ENCODE measurements at places on chromosomes 2 and 18.

DNA sequence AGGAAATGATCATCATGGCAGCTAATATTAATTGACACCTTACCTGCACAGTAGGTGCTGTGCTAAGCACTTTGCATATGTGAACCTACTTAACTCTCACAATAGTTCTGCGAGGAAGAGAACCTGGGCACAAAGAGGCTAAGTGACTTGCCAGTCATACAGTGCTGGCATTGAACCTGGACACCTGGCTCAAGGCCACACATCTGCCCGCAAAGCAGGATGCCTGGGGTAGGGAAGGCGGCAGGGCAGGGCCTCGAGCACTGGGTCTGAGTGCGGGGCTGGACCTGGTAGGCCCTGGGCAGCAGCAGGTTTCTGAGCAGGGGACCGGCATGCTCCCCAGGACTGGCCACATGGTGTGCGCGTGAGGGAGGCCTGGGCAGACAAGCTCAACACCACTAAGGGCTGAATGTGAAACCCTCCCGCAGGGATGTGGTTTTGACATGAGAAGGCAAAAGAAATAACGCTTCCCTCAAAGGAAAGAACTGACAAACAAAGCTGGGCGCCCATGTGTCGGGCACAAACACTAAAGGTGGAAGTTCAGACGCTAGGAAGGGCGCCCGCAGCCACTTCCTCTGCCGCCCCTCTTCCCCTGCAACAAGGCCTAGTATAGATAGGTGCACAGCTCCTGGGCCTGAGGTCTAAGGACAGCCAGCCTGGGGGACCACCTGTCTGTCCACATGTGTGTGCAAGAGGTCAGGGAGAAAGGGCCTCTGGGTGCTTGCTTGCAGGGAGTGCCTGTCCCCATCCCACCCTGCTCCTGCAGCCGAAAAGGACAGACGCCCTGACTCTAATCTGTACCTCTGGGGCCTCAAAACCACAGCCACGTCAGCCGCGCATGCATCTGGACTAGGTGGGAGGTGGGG is 92.5 kb downstream of the ZFP36L2 start:
- DNase-seq, result no peak

DNA sequence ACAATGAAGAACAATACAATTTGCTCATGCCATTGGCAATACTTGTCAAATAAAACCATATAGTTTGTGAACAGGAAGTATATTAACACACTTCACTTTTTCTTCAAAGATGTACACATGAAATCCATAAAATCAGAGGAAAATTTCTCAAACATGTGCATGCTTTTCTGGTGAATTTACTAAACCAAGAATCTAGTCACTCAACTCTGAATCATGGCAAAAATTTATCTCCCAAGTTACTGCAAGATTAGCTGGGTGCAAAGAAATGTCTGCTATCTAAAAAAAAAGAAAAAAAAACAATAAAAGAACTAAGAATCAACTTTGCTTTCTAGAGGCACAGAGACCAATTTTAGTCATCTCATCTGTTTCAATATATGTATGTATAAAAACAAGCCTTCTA is 419.2 kb downstream of the NR4A2 start:
- no peak for DNase-seq

DNA sequence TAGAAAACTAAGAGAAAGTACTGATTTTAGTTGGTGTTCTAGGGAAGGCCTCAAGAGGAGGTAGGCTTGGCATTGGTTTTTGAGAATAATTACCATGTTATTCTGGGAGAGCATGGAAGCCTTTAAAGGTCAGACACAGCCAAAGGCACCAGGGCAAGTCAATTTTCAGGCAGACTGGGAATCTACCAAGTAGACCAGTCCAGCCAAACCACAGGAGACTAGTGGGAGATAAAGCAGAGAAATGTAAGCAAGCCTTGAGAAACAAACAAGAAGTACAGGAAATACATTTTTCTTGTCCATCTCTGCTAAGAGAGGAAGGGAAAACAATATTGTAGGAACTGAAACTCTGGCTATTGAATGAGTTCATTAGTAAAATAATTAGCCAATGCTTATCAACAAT is 5.5 kb upstream of the CCDC68 start:
- DNase-seq, result no peak

DNA sequence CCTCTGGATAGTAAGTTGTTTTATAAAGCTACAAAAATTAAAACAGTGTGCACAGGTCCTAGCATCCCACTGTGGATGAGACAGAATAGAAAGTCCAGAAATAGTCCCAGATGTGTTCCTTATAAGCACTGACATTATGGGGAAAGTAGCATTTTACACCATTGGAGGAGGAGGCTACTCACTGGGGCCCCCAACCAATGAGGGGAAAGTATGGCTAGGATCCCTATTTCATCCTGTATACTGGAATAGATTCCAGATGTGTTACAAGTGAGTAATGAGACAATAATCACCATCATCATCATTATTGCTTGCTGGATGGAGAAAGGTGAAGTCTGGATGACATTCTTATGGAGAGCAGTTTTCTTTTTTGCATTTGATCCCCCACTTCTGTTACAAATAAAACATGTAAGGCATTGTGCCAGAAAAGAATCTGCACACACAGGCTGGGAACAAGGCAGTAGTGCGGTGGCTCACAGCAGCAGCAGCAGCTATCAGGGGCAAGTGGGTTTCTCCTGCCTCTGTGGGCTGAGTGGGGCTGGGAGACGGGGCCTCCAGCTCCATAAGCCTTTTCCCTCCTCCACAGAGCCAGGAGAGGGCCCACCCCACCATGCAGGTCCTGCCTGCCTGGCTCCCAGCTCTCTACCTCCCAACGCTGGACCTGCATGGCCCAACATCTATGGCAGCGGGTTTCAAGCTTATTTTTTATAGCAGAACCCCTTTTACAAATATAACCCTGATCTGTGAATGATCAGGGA is 5.0 kb downstream of the ARID5A start:
- DNase-seq, result no peak

DNA sequence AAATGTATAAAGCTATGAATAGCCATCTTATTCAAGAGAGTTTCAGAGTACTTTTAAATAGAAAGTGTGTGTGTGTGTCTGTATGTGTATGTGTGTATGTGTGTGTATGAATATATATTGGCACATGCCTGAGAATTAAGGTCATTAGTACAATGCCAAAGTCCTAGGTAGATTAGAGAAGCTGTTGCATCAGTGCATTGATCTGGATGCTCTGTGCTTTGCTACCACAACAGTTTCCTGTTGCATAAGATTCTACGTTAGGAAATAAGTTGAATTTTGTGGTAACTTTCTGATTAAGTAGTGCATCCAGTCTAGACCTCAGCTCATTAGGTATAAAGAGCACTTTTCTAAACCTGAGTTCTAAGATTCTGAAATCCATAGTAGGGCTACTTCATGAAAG is 1102.8 kb upstream of the KLHL29 start:
- no peak for DNase-seq

- no peak for DNase-seq
Measured at GRCh38 chr18:52888014-52888413, 548.0 kb downstream of the DCC start.

DNA sequence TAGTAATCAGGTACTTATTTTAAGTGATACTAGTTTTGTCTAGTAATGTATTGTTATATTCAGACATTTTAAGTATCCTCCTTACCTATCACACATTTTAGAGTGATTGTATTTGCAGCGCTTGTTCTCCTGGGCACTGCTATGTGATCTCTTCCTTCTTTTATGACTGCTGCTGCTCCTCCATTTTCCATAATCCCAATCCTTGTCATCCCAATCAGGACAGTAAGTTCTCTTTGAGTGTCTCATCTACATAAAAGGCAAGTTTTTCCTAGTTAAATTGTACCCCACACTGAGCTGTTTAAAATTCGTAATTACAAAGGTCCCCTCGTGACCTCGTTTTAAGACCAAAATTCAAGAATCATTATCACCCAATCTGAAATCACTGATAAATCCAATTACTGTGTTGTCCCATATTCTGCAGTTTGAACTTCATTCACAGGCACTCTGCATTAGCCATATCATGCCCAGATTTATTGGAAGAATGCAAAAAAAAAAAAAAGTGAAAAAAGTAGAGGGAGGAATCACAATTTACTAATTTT is 2.8 kb downstream of the CLK1 start:
- DNase-seq, result no peak

GRCh38 chr2:113276761-113277425 is 1.8 kb downstream of the PAX8 start:
- no peak for DNase-seq

- DNase-seq, result no peak
Measured at GRCh38 chr18:74724186-74724585, 126.5 kb downstream of the ZNF407 start.

GRCh38 chr2:112688086-112688880 is 32.5 kb upstream of the NT5DC4 start:
- no peak for DNase-seq

DNA sequence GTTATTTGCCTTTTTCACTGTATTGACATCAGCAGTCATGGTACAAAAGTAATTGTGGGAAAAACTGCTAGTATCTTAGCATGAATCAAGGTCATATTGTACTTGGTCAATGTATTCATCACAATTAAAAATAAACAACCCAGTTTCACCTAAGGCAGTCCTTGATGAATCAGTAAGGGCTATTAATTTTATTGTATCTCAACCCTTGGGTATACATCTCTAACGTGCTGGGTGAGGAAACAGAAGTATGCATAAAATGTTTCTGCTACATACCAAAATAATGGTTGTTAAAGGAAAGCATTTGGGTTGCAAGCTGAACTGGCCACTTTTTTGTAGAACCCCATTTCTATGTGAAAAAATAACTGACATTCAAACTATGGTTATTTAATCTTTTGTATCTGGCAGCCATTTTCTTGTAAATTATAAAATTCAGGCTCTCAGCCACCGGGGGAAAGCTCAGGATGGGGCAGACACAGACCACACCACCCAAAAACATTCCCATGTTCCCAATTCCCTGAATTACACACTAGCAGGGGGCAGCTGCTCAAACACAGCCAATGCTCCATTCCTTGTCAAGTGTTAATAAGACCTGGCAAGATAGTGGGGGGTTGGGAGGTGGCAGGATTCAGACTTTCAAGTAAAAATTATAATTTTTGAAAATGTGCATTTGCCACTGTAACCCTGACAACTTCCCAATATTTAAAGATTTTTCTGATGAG is 49.3 kb downstream of the OLA1 start:
- no peak for DNase-seq

DNA sequence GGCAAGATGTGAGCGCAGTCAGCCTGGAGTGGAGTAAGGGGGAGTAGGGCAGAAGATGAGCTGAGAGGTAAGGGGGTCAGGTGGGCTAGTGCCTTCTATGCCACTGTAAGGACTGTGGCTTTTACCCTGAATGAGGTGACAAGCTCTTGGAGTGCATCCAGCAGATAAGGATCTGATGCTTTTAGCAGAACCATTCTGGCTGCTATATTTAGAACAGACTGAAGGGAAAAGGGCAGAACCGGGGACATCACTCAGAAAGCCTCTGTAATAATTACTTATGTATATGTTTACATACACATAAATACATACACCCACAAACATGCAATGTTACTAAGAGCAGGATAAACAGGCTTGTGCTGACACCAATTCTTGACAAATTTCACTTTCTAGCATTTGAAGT is 124.8 kb downstream of the DTNB start:
- DNase-seq, result no peak

DNA sequence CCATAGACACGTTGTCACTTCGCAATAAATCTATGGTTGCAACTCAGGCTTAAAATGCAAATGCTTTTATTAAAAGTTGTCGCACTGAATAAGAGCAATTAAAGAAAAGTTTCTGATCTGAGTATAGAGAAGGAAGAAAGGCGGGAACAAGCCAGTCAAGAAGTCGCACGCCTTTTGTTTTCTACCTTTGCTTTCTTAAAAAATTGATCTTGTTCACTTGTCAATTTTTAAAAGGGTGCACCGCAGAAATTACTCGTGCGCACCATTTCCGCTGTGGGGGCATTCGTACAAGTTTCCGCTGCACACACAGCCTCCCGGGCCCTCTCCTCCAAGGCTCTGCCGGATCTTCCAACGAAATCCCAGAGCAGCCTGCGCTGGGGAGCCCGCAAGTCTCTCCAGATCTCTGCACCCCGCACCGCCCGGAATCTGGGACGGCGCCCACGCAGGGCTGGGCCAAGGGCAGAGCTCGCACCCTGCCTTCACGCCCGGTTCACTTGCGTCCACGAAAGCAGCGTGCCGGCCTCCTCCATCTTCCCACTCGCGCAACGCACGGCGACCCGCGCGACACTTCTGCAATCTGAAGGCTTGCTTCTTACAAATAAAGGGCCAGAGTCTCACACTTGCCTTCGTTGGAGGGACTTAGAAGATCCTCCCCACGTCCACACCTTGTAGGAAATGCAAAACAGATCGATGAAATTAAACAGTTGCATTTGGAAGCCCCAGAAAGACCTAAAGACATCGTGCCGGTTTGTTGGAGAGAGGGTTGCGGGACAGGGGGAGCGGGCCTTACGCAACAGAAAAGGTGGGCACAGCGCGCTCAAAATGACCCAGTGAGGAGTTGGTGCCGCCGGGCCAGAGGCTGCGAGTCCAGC is 2.6 kb upstream of the SALL3 start:
- DNase-seq, result no peak

GRCh38 chr18:48452861-48453323 is 43.7 kb upstream of the ZBTB7C start:
- no peak for DNase-seq

GRCh38 chr2:180111901-180112300 is 104.8 kb upstream of the CWC22 start:
- DNase-seq, result no peak

DNA sequence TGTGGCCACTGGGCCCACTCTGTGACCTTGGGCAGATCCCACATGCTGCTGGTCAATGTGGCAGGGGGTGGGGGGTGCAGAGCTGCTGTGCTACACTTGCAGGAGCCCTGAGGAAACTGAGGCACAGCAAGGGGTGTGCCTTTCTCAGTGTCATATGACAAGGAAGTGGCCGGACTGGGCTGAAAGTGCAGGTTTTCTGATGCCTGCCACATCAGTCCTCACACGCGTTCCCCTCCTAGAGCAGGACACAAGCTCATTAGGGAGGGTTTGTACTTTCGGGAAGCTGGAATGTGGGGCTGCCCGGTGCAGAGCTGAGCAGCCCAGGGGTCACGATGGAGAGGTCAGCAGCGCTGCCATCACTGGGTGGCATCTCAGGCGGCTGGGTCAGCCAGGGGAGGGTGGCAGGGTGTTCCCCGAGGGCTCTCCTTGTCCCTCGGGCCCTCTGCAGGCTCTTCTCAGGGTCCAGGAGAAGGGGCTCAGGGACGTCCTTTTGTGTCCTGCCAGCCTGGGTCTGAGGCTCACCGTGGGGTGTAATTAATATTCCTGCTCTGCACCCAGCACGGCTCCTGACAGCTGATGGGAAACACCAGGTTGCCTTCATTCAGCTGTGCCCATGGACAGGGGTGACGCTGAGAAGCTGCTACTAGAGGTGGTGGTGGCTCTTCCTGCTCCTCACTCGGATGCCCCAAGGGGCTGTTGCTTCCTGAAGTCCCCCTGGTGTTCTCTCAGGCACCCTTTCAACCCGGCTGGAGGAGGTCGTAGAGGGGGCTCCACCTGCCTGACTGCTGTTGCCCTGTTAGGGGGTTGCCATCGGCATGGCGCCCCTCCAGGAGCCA is 62.1 kb upstream of the HDAC4 start:
- no peak for DNase-seq
